ENCODE measurements at places on chromosomes 3 and 15.

DNA sequence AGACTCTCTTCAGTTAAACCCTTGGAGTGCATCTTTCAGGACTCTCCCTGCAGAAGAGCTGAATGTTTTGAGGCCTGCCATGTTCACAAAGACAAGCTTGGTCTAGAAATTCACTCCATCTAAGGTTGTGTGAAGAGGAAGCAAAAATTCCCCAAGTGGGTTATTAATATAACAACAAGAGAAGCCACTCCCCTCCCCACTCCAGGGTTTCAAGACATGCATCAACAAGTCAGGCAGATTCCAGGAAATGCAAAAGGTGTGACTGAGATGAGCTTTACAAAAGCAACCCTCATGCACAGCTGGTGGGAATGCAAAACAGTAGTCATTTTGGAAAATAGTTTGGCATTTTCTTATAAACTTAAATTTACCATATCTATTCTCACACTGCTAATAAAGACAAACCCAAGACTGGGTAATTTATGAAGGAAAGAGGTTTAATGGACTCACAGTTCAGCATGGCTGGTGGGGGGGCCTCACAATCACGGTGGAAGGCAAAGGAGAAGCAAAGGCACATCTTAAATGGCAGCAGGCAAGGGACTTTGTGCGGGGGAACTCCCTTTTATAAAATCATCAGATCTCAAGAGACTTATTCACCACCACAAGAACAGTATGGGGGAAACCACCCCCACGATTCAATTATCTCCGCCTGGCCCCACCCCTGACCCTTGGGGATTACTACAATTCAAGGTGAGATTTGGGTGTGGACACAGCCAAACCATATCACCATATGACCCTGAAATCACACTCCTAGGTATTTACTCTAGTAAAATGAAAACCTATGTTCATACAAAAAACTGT lies 31.3 kb downstream of the TARS3 start:
- no peak for DNase-seq

DNA sequence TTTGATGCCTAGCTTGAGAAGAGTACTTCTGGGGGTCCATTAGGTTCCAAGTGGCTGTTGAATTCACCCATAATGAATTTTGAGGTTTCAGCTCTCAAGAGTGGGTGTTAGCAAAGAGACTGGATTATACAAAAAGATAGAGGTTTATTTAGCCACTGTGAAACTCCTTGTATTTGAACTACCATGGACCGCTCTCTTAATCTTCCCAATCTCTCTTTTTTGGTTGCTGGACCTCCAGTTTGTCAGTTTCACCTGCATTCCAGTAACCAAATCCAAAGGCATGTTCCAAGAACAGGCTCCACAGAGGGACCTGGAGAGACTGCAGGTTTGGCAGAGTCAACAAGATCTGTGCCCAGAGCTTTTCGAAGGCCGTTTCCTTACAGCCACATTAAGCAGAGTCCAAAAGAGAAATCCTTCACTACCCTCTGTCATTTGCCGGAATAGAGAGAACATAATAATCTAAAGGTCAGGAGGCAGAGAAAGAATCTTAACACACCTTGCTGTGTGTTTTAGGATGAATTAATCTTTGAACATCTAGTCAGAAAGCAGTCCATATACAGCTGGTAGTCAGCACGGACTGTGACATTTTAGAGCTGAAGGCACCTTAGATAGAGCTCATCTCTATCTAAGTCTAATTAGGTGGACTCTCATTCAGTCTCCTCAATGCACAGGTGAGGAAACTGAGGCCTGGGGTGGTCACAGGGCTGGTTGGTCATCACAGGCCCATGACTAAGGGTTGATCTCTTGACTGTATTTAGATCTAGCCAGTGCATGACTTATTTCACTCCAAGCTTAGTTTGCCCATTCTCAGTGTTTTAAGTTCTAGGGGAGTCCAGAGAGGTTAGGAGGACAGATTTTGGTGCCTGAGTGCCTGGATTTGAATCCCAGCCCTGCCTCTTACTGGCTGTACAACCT lies 1.3 kb downstream of the ABHD2 start:
- no peak for DNase-seq

- DNase-seq, result no peak
These were observed 41.6 kb downstream of the DMXL2 start for GRCh38 chr15:51580982-51581381.

DNA sequence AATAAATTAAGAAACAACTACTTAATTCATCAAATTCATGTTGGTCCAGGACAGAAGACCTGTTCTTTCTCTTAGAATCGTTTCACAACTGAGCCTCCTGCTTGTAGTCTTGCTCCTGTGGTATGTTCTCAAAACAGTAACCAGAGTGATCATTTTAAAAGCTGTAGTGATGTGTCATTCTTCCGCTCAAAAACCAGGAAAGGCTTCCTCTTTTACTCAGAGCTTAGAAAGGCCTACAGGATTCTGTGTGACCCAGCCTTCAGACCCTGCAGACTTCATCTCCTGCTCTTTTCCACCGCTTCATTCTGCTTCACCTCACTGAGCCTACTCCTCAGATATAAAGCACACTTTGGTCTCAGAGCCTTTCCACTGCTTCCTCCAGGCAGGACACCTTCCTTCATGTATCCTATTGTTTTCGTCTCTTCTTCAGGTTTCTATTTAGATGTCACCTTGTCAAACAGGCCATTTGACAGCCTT lies 22.7 kb downstream of the ST6GAL1 start:
- no peak for DNase-seq

DNA sequence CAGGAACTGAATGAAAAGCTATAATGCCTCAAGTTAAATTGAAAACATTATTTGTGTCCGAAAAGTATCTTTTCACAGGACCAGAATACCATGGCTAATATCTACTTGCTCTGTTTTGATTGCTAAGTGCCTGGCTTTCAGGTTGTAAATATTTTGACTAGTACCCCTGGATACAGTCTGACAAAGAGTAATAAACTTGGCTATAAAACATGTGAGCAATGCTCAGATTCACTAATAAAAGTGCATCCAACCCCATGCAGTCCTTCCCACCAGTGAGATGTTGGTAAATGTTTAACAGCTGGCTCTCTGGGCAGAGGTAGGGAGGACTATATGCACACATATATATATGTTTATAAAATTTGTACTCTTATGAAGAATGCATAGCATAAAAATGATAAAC lies 281.8 kb upstream of the TGFBR2 start:
- DNase-seq, result no peak

DNA sequence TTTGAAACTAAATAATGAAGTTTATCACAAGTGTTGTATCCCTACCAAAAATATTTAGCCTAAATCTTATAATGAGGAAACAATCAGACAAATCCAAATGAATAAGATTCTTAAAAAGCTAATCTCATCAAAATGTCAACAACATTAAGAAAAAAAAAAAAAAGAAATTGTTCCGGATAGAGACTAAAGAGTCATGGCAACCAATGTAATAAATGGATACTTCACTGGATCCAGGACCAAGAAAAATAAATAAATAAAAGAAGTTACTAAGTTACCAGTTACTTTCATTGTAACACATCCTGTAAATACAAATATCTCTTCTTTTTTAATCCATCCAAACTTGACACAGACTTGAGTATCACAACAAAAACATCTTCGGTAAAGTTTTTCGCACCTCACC lies 607 bp downstream of the MRPL47 start:
- no peak for DNase-seq

GRCh38 chr3:98519351-98519750 lies 3.4 kb downstream of the CLDND1 start:
- DNase-seq, result no peak

GRCh38 chr3:106711650-106712049 lies 665.6 kb upstream of the CCDC54 start:
- DNase-seq, result no peak

- no peak for DNase-seq
These were observed 1.0 kb downstream of the CSPG5 start for GRCh38 chr3:47577583-47578118.

GRCh38 chr15:100263721-100264455 lies 77.9 kb downstream of the ADAMTS17 start:
- DNase-seq, result no peak

GRCh38 chr15:45179221-45179985 lies 8.4 kb downstream of the SHF start:
- no peak for DNase-seq

GRCh38 chr3:186815435-186815834 lies 9.2 kb upstream of the RFC4 start:
- no peak for DNase-seq

GRCh38 chr3:110296885-110297284 lies 774.7 kb upstream of the NECTIN3 start:
- DNase-seq, result no peak

DNA sequence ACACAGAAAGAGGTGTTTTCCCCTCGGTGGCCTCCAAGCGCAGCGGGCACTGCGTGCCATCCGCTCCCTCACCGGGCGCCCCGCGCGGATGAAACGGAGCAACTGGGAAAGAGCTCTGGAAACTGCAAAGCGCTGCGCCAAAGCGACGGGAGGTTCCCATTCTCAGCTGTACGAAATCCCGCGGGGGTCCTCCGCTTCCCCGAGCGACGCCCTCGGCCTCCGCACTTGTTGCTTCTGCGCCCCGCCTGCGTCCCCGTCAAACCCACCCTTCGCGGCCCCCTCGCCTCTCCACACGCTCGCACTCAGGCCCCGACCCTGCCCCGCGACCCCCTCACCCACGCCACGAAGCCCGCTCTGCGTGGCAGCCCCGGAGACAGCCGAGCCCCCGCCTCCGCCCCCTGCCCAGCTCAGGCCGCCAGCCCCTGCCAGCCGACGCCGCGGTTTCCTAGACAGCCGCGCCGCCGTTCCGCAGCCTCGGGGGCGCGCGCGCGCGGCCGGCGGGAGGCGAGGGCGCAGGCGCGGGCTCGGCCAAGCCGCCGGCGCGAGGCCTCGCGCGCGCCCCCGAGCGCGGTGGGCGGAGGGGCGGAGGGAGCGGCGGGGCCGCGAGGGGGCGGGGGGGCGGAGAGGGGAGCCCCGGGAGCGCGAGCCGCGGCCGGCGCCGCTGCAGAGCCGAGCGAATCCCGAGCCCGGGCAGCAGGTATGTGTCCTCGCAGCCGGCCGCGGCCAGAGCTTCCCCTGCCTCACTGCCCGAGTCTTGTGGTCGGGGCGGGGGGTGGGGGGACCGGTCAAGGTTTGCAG lies at the start of gene TMEM266:
TMEM266 (plus strand) TSS at position 666 of the 798 bp plus-strand sequence. CDS start 74,279 bp downstream, outside the sequence.
- no peak for DNase-seq

DNA sequence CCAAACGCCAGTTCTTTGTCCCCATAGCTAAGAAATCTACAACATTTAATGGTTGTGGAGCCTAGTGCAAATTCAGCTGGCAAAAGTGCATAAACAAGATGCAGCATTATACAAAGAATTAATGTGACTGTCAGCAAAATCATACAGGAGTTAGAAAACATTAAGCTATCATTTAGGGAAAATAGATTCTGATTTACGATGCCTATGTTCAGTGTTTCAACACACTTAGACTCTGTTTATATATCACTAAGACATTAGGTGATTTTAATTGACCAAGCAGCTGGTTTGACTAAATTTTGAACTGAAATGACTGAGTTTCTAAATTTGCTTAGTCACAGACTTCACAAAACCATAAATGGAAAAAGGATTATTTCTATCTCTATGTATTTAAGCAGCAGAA lies 1076.8 kb downstream of the TBL1XR1 start:
- DNase-seq, result no peak

- no peak for DNase-seq
These were observed 28.6 kb downstream of the ABTB1 start for GRCh38 chr3:127701280-127701911.

GRCh38 chr3:129016720-129017483 lies 15.8 kb downstream of the EFCC1 start:
- DNase-seq, result no peak

GRCh38 chr3:69013253-69014021 lies at the start of gene EOGT:
TSS of gene EOGT (minus strand) at chr3:69013684. CDS start at chr3:69009846, 3,838 bp downstream.
- peak; percentile 65 for DNase-seq

GRCh38 chr3:147318900-147319299 lies 87.4 kb downstream of the ZIC4 start:
- no peak for DNase-seq

DNA sequence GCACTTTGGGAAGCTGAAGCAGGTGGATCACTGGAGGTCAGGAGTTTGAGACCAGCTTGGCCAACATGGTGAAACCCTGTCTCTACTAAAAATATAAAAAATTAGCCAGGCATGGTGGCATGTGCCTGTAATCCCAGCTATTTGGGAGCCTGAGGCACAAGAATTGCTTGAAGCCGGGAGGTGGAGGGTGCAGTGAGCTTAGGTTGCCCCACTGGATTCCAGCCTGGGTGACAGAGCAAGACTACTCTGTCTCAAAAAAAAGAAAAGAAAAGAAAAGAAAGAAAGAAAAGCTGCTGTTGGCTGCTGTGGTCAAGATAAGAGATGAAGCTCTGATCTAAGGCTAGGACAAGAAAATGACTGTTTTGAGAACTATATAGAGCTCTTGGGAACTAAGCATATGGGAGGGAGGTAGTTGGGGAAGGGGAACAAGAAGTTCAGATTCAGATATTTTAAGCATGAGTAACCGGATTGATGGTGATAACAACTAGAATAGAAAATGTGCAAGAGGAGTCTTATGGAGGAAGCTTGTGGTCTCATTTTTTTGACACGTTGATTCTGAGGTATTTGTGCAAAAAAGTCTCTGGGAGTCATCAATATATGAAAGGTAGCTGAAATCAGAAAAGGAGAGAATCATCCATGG lies 25.7 kb downstream of the DNAH12 start:
- DNase-seq, result no peak

- no peak for DNase-seq
These were observed 927 bp downstream of the SMAD6 start for GRCh38 chr15:66702787-66703539.

DNA sequence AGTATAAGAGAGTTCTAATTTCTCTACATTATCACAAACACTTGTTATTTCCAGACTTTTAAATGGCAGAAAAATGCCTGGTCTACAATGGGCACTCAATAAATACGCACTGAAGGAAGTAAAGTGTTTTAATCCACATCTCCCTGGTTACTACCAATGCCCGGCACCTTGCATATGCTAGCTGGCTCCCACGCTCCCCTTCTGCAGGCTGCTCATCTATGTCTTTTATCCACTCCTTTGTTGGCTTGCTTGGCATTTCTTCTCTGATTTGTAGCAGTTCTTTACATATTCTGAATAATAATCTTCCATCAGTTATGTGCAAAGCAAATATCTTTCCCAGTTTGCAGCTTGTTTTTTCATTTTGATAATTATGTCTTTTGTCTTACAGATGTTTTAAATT lies 74.6 kb upstream of the PRR23E start:
- no peak for DNase-seq

GRCh38 chr3:109559389-109559788 lies 222.0 kb upstream of the DPPA4 start:
- DNase-seq, result no peak

GRCh38 chr15:66588537-66588936 lies 22.7 kb upstream of the LCTL start:
- DNase-seq, result no peak

- DNase-seq, result no peak
These were observed 445.1 kb upstream of the RBMS3 start for GRCh38 chr3:28835751-28836150.
